RWPE2 (cell line): ENCODE measurements at places on chromosomes 1 and 21.

DNA sequence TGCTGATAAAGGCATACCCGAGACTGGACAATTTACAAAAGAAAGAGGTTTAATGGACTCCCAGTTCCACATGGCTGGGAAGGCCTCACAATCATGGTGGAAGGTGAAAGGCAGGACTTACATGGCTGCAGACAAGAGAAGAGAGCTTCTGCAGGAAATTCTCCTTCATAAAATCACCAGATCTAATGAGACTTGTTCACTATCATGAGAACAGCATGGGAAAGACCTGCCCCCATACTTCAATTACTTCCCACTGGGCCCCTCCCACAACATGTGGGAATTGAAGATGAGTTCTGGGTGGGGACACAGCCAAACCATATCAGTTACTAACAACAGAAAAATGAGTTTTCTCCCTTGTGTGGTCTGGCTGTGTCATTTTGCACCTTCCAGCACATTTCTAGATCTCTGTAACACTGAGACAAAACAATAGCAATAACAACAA, 741.4 kb downstream of the KCNT2 start:
- no peak for DNase-seq

DNA sequence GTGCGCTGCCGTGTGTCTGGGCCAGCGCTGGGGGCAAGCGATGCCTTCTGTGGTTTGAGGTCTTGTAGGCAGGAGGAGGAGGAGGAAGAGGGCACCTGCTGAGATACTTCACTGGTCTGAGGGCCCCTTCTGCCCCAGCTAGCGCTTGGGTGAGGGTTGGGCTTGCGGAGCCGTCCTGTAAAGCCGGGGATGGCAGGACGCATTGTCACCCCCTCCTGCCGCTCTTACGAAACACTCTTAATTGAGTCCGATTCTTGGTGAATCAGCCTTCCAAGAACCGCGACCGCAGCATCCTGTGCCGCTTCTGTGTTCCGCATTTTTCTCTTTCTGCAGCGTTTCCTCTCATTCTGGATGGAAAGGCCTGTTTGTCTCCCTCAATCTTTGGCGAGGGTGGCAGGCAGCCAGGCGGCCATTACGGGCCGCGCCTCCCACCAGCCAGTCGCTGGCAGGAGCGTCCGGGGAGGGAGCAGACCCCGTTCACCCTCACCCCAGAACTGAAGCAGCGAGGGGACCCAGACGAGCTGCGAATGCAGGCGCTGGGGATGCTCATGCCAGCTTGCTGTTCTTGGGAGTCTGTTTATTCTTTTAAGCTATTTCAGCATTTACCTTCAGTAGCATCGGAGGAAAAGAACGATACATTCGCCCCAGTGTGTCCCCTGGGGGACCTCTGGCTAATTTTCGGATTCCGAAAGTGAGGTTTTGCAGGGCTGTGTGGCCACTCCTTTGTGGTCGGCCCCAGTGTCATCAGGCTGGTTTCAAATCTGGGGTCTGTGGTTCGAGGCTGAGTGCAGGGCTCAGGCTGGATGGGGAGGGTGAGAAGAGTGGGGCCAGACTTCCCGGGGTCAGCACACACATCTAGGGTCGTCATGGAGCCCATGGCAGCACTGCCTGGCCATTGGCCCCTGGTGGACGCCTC, 62.7 kb downstream of the SKI start:
- peak; percentile 88 for DNase-seq

- DNase-seq, result no peak
Observed at GRCh38 chr1:177812650-177813049, 157.2 kb downstream of the SEC16B start.

DNA sequence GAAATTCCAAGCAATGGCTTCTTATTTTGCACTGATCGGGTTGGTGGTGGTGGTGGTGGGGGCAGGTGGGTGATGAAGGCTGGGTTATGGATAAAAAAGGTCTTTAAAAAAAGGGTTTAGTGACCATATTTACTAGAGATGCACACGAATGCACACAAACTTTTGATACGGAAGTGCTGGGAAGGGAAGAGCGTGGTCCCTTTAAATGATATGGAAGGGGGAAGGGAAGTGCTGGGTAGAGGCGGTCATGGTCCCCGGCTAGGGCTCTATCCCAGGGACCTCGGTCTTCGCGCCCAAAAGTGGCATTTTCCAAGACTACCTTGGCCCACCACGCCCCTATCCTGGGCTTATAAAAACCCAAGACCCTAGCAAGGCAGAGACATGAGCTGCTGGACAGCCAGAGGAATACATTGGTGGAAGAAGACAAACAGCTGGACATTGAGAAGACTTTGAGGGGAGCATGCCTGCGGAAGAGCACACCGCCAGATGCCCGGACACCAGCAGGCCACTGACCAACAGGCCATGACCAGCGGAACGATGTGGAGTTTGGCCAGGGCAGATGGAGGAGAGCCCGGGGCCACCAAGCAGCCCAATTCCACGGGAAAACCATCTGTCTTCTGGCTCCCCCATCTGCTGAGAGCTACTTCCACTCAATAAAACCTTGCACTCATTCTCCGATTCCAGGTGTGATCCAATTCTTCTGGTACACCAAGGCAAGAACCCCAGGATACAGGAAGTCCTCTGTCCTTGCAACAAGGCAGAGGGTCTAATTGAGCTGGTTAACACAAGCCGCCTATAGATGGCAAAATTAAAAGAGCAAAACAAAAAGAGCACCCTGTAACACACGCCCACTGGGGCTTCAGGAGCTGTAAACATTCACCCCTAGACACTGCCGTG, 1720.2 kb downstream of the MRPL39 start:
- DNase-seq, result no peak

GRCh38 chr1:22665752-22666151, 12.7 kb downstream of the C1QB start:
- DNase-seq, result no peak

- no peak for DNase-seq
Observed at GRCh38 chr1:107443027-107443426, 302.2 kb downstream of the NTNG1 start.

- DNase-seq, result no peak
Observed at GRCh38 chr1:116763787-116764465, 9.7 kb downstream of the CD2 start.

- no peak for DNase-seq
Observed at GRCh38 chr1:70930062-70930461, 117.6 kb downstream of the PTGER3 start.
